ENCODE measurements at places on chromosomes 6 and 20.

GRCh38 chr20:58640446-58640845 lies 10.6 kb upstream of the STX16 start:
- no peak for DNase-seq

- no peak for DNase-seq
These were observed 72.9 kb downstream of the HDGFL1 start for GRCh38 chr6:22642254-22642653.

DNA sequence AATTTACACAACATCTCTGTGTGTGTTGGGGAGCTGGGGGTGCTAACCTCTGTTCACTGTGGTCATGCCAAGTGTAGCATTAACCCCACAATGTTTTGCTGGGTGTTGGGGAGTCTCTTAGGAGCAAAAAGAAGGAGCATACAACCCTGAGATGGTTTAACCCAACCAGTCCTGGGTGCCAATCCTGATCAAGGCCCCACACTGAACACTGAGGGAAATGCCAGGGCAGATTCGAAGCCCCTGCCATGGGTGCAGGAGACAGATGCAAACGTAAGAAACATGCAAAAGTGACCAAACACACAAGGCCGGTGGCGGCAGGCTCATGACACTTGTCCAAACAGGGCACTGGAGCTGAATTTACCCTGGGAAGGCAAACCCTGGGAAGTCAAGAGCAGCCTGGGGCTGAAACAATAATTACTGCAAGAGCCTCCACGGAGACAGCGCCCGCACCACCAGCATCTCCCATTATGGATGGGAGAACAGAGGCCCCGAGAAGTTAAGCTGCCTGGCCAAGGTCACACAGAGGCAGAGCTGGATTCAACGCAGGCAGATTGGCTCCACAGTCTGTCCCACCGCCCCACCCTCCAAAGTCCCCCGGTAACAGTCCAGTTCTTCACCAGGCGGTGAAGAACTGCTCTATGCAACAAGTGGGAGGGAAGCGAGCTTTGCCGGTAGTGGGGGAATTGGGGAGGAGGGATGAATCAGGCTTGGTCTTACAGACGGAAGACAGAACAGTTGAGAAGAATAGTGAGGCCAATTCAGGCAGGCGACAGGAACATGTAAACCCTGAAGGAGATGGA lies 8.5 kb downstream of the ACSS1 start:
- DNase-seq = no peak

DNA sequence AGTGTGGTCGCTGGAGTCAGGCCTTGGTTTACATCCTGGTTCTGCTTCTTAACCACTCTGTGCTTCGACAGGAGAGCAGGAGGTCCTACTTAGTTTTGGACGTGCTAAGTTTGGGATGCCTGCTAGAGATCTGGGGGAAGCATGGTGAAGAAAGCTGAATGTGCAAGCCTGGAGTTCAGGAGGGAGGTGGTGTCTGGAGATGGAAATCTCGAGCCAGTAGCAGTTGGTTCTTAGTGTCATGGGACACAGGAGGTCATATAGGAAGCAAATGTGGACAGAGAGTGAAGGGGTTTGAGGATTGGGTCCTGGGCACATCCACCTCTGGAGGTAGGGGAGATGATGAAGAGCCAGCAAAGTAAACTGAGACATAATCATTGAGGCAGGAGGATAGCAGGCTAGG lies 131.4 kb downstream of the SYCP2 start:
- no peak for DNase-seq

GRCh38 chr6:3037638-3038365 lies 30.5 kb upstream of the RIPK1 start:
- no peak for DNase-seq

GRCh38 chr6:166957087-166957804 lies 896 bp upstream of the RNASET2 start:
- DNase-seq = no peak

DNA sequence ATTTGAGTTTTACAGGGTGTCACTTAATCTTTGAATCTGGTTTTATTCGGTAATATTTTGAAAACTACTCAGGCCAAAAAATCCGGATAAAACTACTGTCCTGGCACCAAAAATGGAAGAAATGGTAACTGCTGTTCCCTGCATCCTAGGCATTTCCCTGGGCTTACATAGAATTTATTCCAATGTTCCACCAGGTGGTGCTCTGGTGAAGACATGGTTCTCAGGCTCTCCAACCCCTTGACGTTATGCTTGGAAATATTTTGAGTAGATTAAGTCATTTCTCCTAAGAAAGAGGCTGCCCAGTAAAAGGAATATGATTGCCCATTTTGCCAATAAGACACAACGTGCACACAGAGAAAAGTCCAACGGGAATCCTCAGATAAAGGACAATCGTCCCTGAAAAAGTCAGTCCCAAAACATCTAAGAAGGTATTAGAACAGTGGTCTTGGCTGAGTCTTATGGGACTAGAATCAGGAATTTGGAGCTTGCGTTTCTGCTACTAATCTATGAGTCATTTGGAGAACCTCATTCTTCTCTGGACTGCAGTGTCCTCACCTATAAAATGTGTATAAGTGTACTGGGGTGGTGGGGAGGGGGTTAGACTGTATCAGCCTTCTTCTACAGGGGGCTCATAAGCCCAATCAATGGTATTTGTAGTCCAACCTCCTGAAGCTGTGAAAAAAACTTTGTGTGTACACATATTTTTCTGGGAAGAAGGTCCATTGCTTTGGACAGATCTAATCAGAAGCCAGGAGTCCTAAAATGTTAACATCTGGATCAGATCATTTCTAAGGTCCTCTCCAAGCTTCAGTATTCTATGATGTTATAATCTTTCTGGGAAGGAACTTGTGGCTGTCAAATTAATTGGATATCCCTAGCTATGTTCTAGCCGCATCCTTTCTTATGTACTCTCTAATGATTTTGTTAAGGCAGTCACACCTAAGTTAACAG lies 131.0 kb upstream of the BMP2 start:
- peak; percentile 5 for DNase-seq

DNA sequence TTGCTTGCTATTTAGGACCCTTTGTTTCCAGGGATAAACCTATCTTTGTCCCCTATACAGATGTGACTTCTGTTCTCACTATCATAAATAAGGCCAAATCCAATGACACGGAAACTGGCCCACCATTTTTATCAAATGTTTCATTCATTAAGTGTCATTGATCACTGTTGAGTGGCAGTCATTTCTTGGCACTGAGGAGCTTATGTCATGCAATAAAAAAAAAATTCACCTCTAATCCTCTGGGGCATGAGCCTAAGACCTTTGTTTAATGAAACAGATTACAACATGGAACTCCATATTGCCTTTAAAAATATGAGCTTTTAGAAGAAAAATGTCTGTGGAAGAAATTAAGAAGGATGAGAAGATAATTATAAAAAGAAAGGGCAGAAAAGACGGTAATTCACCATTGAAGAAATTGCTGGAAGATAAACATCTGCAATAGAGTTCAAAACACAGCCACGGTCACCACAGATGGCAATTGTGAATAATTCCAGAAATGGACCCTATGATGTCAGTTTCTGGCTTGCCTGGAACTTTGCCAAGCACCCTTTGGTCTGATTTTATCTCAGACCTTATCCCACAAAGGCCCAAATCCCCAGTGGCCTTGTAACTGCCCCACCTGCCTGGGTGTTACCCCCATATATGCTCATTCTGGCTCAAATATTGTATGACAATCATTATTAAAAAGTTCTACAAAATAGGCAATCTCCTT lies 91.1 kb downstream of the DST start:
- DNase-seq = no peak

DNA sequence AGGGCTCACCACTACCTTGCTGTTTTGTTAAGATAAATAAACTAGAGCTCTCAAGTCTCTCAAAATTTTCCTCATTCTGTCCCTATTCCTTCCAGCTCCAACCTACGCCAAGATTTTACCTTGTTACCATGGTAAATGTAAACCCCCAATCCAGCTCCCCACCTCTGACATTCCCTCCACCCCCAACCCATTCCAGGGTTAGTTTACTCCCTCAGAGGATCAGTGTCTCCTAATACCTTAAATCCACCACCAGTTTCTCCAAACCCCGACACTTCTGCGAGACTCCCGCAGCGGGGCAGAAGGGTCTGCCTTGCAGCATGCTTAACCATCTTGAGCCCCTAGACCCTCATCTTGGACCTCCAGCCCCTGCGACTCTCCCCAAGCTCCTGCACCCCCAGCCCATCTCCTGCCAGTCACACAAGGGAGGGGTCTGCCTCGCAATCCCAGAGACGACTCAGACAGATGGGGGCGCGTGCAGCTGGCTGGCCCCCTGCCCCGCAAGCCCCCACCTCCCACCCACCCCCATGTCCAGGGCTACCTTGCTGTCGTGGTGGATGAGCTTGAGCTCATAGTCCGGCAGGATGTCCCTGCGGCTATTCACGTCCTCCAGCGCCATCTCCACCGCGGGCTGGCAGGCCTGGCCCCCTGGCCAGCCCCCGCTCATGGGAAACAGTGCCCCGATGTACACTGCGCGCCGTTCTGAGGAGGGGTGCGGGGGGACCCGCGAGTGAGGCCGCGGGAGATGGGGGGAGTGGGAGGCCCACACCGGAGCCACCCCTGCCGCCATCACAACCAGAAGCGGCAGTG lies 5.8 kb downstream of the GABBR1 start:
- DNase-seq = no peak

DNA sequence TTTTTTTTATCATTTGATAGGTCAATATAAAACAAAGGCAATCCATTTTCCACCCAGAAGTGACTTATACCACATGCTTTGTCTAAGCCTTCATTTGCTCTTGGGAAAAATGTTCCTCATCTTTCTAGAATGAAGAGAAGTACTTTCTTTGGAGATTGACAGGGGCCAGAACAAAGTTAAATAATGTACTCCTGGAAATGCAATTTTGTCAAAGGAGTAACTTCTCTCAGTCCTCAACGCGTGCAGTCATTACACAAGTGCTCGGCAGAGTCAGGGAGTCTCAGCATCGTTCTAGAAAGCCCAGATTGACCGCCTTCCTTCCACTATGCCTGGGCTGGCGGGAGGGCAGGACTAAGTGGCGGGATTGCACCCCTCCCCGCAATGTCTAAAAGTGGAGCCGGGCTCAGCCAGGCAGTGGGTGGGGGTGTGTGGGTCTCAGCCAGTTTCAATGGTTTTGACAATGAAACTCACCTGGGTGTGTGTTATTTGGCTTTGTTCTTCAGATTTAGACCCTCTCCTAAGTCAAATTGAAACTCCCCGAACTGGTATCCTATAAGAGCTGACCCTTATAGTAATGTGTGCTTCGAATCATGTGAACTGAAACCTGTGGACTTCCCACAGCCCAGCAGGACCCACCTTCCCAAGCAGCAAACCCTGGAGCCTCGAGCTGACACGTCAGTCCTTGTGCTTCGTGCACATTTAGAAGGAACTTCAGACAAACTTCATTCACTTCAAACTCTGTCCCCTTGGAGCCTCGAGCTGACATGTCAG lies 63.2 kb upstream of the DUSP22 start:
- no peak for DNase-seq

DNA sequence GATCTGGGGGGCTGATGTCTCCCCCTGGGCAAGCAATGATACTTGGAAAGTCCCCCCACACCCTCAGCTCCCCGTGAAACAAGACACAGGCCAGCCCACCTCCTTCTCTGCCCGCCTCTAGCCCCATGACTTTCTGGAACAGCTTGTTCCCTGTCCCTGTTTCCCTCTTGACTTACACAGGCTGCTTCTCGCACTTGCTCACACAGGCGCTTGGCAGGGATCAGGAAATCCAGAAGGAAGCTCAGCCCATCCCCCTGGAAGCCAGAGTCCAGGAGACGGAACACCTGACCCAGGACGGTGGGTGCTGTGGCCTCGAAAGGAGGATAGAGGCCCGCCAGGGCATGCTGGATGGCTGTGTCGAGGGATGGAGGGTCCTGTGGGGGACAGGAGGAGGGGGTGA lies 14.8 kb downstream of the KIAA1755 start:
- DNase-seq = no peak

- no peak for DNase-seq
These were observed 44.4 kb downstream of the CDS2 start for GRCh38 chr20:5171064-5171789.

DNA sequence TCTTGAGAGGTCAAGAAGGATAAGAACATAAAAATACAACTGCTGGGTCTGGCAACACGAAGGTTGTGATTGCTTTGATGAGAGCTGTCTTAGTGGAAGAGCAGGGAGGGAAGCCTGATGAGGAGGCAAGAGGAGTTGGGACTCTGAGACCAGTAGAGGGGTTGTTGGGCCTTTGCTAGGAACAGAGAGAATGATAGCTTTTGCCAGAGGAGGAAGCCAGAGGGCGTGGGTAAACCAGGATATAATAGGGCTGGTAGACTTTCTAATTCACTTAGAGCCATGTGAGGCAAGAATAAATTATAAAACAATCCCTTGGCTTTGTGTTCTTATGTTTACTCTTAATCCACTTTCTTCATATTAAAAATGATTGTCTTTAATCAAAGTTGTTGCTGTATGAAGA lies 78.6 kb downstream of the RCAN2 start:
- no peak for DNase-seq

DNA sequence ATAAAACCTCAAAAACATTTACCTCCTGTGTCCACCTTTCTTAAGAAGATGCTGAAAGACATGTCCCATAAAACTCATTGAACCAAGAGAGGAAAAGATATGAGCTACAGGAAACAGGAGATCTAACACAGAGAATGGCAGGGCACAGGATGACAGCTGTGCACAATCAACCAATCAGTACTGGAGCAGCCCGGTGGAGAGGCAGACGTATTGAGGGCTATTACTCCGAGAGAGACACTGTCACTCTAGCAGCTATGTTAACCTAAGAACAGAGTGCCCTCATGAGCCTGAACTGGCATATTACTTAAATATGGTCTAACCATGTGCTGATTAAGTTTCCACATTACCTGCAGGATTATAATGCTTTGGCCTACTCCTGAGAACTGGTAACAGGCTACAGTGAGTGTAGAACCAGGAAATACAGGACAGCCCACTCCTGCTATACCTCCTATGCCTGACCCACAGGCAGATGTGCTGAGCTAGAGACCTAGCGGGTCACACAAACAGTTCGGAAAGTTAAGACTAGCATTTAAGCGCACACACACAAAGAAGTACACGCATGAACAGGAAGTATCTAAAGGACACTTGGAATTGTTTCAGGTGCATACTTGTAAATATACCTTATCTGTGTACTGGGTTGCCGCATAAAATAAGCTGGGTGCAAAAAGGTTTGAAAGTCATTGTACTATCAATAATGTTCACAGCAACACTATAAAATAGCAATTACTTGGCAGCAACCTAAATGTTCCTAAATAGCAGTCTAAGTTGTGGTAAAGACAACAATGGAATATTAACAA lies 199.3 kb upstream of the SHLD1 start:
- no peak for DNase-seq

DNA sequence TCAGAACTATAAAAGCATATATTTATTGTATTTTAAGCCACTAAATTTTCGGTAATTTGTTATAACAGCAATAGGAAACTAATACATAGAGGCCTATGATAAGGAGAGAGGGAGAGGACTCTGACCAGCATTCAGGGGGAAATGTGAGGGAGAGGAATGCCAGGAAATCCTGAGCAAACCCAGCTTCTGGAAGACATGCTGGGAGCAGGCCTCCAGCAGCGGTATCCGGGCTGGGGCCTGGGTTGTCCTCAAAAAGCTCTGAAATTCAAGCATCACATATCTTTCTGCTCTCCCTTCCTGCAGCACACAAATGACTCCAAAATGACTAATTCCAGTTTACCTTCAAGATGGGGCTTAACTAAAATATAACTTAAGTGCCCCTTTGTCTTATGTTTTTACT lies 33.4 kb upstream of the RIMS1 start:
- no peak for DNase-seq

- DNase-seq = no peak
These were observed 15.7 kb downstream of the BRD2 start for GRCh38 chr6:32983964-32984621.

GRCh38 chr6:116446399-116446798 lies 14.8 kb upstream of the CALHM6 start:
- DNase-seq = no peak

Data from DMS79 treated with DMSO at 0.1 percent for 48 hours (cell line).